Stimulated activated CD4-positive, alpha-beta T cell treated with anti-CD3 and anti-CD28 coated beads, TNF-alpha, amount 100 ng/mL, for 4 hours (primary cell): ENCODE measurements at places on chromosomes 3 and 15.

GRCh38 chr3:192675958-192676649 lies 51.2 kb downstream of the FGF12 start:
- DNase-seq: no peak

DNA sequence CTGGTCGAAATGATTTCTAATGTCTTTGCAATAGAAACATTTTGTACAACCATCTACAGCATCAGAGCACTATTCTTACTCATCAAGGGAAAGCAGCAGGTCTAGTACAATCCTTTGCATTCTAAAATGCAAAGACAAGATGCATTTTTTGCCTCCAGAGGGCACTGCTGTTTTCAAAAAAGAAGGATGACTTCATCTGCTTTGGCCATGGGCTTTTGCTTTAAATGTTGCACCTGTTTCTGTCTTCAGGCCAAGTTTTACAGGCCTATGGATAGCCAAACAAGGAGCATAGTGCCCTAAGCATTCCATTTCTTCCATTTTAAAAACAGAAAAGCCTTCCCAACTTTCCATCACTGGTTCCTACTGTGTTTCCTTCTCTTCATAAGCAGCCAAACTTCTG lies 3.4 kb downstream of the PARP9 start:
- DNase-seq: no peak

DNA sequence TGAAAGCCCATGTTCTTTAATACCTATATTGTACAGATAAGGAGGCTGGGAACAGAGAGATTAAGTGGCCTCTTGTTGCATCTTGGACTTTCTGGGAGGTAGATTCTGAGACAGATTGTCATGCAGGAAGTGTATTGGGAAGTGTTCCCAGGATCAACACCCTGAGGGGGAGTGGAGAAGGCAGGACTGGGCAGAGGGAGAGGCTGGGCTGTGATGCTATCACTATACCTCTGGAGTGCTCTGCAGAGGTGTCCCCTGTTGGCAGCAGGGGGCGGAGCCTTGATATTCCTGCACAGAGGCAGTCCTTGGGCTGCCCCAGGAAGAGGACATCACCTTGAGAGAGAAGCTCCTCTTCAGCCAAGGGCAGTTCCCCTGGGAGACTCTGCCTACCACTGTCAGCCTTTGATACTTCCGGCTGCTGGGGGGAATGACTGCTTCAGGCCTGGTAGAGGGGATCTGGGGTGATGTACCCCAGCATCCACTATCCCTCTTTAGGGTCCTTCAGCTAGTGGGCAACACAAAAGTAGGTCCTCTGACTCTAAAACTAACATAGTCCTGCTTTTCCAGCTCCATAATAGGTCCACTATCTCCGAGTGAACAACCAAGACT lies 97.4 kb upstream of the RNU6-1 start:
- DNase-seq: no peak

GRCh38 chr15:74958320-74958907 lies 1.8 kb upstream of the RPP25 start:
- no peak for DNase-seq

- no peak for DNase-seq
Measured at GRCh38 chr3:102796804-102797203, 362.0 kb downstream of the ZPLD1 start.

- no peak for DNase-seq
Measured at GRCh38 chr15:43465100-43465499, 27.9 kb downstream of the TP53BP1 start.

- DNase-seq: no peak
Measured at GRCh38 chr15:81268881-81269601, 54.9 kb downstream of the STARD5 start.

GRCh38 chr3:197906023-197906849 lies 43.8 kb upstream of the RPL35A start:
- DNase-seq: peak; percentile 59

DNA sequence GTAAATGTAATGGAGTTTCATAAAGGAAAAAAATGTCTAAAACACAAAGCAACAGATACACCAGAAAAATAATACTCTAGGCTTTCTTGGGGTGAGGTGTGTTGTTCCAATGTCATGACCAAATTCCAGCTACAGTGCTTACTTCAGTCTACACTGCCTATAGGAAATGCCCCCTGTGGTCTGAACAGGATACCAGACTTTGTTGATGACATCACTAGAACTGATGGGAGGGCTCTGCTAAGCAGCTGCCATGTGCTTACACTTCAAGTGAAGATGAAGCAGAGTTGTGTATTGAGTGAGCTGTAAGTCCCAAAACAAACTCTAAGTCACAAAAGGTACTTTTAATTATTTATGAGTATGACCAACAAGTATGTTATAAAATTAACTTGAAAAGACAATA lies 456.1 kb upstream of the IL12A start:
- DNase-seq: no peak
